ENCODE measurements at places on chromosomes 4 and X.

DNA sequence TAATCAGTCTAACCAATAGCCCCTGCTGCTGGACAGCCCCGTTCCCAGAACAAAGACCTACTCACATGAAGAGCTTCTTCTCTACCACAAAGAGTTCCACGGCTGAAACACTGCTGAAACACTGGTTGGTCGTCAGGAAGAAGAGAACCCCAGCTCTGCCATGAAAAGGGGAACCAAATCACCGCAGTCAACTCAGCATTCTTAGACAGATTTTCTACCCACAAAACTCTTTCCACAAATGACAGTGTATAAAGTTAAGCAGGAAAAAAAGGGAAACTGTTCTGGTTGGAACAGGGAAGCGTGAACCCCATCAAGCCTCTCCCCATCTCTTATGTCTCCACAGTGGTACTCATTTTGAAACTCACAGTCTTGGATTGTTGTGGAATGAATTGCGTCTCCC lies 57.3 kb downstream of the ABCG2 start:
- DNase-seq = no peak

GRCh38 chrX:153694687-153695270 lies 7.1 kb downstream of the SLC6A8 start:
- DNase-seq = no peak

- DNase-seq = no peak
Observed at GRCh38 chr4:168021666-168022065, 70.7 kb upstream of the ANXA10 start.

DNA sequence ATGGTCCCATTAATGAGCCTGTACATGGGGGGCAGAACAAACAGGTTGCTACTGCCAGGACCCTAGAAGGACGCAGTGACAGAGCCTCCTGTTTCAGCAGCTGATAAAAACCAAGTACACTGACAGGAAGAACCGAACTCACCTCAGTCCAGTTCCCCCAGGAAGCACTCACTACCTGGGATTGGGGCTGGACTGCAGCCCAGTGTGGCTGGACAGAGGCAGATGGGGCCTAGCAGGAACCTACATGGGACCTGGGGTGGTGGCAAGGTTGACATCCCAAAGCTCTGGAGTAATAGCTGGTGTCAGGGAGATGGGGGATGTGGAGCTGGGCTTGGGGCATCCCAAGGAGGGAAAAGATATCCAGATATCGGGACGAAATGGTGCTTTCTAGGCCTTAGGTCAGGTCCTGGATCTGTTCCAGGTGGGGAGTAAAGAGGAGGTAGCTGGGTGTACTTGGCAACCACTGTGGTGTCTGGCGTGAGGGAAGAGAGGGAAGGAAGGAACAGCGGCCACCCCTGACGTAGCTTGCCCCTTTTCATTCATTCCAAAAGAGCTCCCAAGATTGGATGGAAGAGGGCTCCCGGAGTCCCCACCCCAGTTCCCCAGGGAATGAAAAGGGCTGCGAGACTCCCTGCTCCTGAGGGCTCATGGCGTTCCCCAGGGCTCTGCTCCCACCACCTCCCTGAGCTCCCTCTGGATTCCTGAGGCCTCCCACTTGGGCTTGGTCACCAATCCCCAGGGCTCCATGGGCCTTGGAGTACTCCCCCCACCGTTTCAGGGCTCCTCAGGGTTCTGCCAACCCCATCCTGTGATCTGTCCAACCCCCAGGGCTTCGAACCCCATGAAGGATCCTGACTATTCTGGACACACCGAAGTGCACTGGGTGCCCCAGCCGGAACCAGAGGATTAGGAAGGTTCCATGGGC lies 4.5 kb downstream of the EMD start:
- DNase-seq = no peak

- DNase-seq = no peak
Observed at GRCh38 chr4:159105761-159106243, 2.9 kb downstream of the RAPGEF2 start.

DNA sequence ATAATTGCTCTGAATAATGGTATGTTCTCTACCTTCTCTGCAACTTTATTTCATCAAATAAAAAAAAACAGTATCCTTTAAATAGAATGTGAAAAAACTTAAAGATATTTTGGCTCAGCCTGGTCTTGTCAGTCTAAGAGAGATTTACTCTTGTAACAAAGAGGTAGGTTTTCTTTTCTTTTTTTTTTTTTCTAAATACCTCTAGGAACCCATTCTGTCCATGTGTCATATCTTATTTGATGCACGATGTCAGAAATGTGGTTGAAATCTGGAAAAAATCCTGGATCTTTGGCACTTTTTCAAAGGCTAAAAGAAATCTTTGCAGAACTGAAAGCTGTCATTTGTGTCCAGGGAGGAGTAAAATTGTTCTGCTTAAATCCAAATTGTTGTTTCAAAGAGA lies 17.3 kb upstream of the FGF5 start:
- no peak for DNase-seq

GRCh38 chr4:76981644-76982043 lies 32.1 kb downstream of the SEPTIN11 start:
- no peak for DNase-seq

GRCh38 chrX:64377753-64378152 lies 17.5 kb downstream of the MTMR8 start:
- no peak for DNase-seq

- no peak for DNase-seq
Observed at GRCh38 chrX:120299928-120300327, 11.3 kb downstream of the TMEM255A start.

GRCh38 chr4:169810325-169811323 lies 52.9 kb upstream of the HPF1 start:
- peak; percentile 54 for DNase-seq

GRCh38 chrX:130330706-130331105 lies 9.0 kb upstream of the SLC25A14 start:
- peak; percentile 44 for DNase-seq

DNA sequence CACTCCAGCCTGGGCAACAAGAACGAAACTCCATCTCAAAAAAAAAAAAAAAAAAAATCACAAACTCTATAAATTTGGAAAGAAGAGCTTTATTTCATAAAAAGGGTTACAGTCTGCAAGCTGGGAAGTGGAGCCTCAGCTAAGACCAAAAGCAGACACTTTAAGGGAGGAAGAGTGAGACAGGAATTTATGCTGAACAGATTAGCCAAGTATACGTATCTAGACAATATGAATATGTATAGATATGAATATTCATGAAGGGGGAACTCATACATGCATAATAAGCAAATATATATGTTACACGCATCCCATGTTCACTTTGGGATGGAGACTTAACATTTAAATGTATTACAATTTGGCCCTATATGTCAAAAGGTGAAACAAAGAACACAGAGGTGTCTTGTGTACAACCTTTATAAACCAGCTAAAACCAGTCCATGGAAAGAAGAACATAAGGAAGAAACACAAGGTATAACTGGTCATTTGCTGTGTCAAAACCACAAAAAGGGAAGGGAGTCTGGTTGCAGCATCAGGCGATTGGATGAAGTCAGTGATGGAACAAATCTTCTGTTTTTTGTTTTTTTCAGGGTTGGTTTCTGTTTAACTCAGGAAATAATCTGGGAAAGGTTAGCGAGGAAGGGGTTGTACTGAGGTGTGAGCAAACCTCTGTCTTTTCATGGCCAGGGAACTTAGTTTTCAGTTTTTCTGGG lies 130.0 kb upstream of the MAOA start:
- DNase-seq = no peak

DNA sequence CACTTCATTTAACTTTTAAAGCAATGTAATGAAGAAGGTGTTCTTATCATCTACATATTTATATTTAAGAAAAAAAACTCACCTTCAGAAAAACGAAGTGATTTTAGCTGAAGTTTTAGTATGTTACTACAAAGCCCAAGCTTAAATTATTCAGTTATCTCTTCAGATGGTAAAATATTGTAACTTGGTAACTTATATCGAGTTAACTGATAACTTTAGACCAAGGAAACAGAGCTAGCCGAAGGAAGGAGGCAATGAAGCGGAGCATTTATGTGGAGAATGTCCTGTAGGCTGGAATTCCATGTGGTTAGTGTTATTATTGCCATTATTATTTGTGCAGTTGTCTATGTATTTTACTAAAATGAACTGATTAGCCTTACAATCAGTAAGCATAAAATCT lies 1102.1 kb upstream of the LCORL start:
- DNase-seq = no peak

- DNase-seq = no peak
Observed at GRCh38 chrX:103405009-103405333, 28.6 kb downstream of the BEX3 start.

DNA sequence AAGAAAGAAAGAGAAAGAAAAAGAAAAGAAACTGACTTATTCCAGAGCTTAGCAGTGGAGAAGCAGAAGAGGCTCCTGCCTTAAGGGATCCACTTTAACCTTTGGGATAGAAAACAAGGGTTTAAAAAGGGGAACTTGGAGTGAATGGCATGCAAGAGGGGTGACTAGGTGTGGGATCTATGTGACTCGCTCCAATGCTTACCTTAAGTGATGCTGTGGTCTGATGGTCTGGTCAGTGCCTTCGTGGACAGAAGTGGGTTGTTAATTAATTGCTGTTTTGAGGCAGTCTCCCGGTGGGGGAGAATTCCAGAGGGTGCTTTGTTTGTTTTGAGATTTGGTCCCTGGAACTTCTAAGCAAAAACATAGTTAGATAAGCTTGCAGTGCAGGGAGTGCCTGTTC lies 21.1 kb upstream of the RHOXF1 start:
- DNase-seq = no peak

Measured in ureter (tissue), 1 donor.